Neural crest cell (in vitro differentiated cells): ENCODE measurements at places on chromosomes 3 and 15. TPM values are rescaled to one million over a fixed set of nuclear protein-coding genes. Genes with fewer than 3 reads are reported as not detected.

GRCh38 chr3:4584456-4585249 lies 91.5 kb downstream of the ITPR1 start:
- H3K27ac ChIP-seq = peak overlapping the region; percentile 76
- peaks cover 6% of the 10 kb centered on the region for H3K4me1 ChIP-seq
- H3K4me3 ChIP-seq = no peak overlapping the region

GRCh38 chr15:81085213-81085612 lies 48.9 kb upstream of the CFAP161 start:
- no peak overlapping the region for H3K27ac ChIP-seq
- DNase-seq = no peak
- H3K27me3 ChIP-seq = peaks cover 6% of the 10 kb centered on the region
- no peaks in the 10 kb centered on the region for H3K36me3 ChIP-seq
- no peak overlapping the region for H3K4me3 ChIP-seq

- H3K4me1 ChIP-seq = peaks cover 39% of the 10 kb centered on the region
- H3K36me3 ChIP-seq = no peaks in the 10 kb centered on the region
- H3K27ac ChIP-seq = peak overlapping the region; percentile 3
- H3K27me3 ChIP-seq = peaks cover 38% of the 10 kb centered on the region
Measured at GRCh38 chr3:77038930-77039605, 831 bp upstream of the ROBO2 start.

GRCh38 chr15:83510001-83510400 lies 62.9 kb downstream of the SH3GL3 start:
- no peaks in the 10 kb centered on the region for H3K27me3 ChIP-seq
- no peaks in the 10 kb centered on the region for H3K36me3 ChIP-seq
- H3K27ac ChIP-seq = no peak overlapping the region

DNA sequence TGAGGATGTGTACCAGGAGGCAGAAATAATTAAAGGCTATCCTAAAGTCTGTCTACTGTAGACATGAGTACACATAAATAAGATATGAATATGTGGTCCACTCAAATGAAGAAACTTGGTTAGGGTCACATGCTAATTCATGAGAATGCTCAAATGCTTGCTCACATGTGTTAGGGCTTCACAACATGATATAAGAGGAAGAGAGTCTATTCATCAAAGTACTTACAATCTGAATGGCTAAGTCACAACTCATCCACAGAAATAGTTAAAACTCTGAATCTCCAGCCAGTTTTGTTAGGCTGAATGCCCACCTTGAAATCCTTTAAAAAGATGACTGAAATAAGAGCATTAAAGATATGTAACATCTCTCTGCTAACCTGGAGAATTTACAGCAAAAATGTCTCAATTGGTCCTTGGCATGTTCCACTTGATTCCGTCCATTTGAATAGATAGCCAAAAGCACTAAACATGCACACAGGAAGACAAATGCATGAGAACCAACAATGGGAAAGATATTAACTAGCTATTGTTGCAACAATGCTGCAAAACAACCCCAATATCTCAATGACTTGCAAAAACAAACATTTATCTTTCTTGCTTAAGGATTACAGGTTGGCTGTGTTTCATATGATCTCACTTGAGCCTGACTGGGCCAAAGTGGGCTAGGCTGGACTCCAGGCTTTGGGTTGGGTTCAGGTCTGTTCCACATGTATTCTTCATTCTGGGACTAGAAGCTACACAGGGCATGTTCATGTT lies 10.6 kb upstream of the TBC1D5 start:
- no peak overlapping the region for H3K27ac ChIP-seq
- DNase-seq = no peak
- H3K4me1 ChIP-seq = peaks cover 13% of the 10 kb centered on the region
- no peaks in the 10 kb centered on the region for H3K27me3 ChIP-seq
- no peaks in the 10 kb centered on the region for H3K36me3 ChIP-seq

DNA sequence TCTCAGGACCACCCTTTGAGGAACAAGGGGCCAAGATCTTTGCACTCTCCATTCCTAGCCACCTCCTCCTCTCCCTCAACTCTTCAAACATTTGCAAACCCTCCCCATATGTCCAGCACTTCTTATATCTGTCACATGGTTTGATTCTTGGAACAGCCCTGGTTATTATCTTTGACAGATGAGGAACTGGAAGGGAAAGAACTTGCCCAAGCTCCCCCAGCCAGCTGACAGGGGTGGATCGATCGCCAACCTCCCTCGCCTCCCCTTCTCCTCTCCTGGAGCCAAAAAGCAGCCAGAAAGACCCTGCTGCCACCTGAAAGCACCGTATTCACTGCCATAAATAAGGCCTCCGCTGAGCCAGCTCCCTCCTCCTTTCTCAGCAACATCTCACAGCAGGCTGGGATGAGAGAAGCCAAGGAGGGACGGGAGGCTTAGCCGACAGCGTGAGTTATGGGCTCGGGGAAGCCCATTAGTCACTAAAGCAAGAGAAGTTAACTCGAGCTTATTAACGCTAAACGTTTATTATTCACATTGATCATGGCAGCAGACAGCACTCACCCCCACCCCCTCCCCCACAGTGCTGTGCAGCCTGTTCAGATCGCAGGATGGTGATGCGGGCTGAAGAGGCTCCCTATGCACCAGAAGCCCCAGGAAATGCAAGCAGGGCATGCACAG lies 22.2 kb upstream of the FGD5 start:
- no peaks in the 10 kb centered on the region for H3K36me3 ChIP-seq

GRCh38 chr3:56754741-56755417 lies 46.9 kb downstream of the ARHGEF3 start:
- H3K4me3 ChIP-seq = no peak overlapping the region
- no peak for DNase-seq
- H3K27me3 ChIP-seq = no peaks in the 10 kb centered on the region
- peak overlapping the region; percentile 73 for H3K27ac ChIP-seq

The PXYLP1 gene
- 30.9 and 33.5 TPM in 2 replicates for total RNA-seq

The TRAK1 gene
- total RNA-seq = 41.0 and 42.6 TPM in 2 replicates
